ENCODE measurements at places on chromosomes 13 and 19.
A peak's percentile ranks its signal among the peaks of the same experiment; 100 is the strongest.

GRCh38 chr13:31781064-31781463 is 41.7 kb downstream of the RXFP2 start:
- no peaks in the 10 kb centered on the region for H3K27me3 ChIP-seq
- no peak overlapping the region for H3K27ac ChIP-seq
- H3K4me3 ChIP-seq, result no peak overlapping the region
- H3K4me1 ChIP-seq, result no peaks in the 10 kb centered on the region

DNA sequence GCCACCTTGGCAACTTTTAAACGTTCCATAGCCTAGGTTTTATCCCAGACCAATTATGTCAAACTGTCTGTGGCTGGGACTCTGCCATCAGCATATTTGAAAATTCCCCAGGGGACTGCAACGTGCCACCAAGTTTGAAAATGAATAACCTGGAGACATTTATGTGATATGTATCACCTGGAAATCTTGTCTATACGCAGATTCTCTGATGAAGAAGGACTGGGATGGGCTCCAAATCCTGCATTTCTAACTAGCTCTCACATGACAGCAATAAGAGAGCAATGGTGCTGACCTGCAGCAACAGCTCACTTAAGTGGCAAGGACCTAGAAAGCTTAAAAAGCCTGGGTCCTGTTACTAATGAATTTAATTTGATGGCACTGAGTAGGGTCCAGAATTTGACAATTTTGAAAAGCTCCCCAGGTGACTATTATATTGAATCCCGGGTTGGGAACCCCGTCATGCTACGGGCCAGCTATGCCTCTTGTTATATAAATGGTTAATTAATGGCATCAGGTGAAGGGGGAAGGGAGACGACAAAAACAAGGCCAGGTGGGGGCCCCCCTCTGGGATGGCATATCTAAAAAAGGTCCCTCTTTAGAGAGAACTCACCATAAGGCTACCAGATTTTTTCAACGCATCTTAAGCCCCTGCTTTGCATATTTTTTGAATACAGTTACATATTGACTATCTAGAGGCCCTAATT is 213.7 kb downstream of the ZIC5 start:
- DNase-seq, result no peak
- H3K36me3 ChIP-seq, result no peaks in the 10 kb centered on the region
- H3K27ac ChIP-seq, result no peak overlapping the region

- DNase-seq, result no peak
- no peak overlapping the region for H3K4me3 ChIP-seq
- no peaks in the 10 kb centered on the region for H3K27me3 ChIP-seq
- peaks cover 14% of the 10 kb centered on the region for H3K4me1 ChIP-seq
- H3K36me3 ChIP-seq, result no peaks in the 10 kb centered on the region
Observed at GRCh38 chr19:48543121-48543710, 8.8 kb upstream of the SULT2B1 start.

DNA sequence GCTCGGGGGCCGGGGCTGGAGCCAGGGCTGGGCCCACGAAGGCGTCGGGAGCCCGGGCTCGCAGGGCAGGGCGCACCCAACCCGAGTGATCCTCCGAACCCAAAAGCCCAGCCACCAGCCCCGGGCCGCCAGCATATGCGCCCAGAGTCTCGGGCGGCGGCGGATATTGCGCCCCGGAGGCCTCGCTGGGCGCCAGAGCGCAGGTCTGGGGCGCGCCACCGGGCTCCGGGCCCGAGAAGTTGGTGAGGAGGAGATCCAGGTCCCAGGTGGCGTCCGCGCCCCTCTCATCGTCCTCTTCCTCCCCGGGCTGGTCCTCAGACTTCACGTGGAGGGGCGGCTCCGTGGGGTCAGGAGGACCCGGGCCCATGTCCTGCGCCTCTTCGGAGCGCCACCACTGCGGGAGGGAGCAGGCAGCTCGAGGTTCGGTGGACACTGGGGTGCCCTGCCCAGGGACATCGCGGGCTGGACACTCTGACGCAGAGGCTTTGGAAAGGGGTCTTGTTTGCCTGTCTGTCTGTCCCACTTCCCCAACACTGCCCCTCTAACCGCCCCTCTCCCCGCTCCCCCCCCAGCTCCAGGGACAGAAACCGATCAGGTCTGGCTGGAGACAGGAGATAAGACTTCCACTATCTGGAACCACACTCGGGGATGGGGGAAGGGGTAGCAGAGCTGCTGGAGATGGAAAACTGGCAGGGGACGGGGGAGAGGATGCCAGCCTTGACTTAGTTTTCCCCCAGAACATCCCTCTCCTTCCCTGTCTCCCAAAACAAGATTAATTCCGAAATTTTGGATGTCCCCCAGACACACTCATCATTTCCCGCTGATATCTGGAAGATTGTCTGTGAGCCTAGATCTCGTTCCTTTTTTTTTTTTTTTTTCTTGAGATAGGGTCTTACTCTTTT is 1.0 kb downstream of the KLF1 start:
- H3K4me1 ChIP-seq, result peaks cover 16% of the 10 kb centered on the region
- H3K4me3 ChIP-seq, result peak overlapping the region; percentile 52
- no peaks in the 10 kb centered on the region for H3K36me3 ChIP-seq
- peaks cover 35% of the 10 kb centered on the region for H3K27me3 ChIP-seq
- H3K27ac ChIP-seq, result no peak overlapping the region
- DNase-seq, result no peak

DNA sequence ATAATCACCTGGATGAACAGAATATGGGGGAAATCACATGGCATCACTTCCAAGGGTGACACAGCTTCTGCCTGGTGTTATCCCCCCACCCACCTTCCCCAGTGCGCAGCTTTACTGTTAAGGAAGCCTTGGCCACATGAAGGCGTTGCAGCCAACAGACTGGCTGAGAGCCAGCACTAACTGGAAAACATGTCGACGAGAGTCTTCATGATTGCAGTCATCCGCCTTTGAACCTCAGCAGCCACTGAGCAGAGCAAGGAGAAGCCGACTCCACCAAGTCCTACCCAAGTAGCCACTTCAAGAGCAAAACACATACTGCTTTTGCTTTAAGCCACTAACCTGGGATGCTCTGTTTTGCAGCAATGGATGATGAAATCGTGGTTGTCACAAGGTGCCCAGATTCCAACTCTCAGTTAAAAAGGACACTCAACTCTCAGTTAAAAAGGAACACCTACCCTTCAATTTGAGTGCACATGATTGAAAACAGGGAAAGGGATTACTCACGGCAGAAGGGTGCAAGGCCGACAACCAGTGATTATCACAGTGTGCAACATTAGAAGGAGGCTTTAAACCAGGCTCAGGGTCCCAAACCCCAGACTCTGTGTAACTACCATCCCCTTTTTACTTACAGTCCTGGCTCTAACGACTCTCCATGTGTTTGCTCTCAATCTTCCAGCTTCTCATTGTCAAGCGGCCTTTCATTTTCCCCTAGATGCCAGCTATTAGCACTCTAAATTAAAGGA is 149.1 kb downstream of the KLF12 start:
- no peak for DNase-seq
- no peak overlapping the region for H3K4me3 ChIP-seq
- H3K4me1 ChIP-seq, result no peaks in the 10 kb centered on the region
- H3K27ac ChIP-seq, result no peak overlapping the region

DNA sequence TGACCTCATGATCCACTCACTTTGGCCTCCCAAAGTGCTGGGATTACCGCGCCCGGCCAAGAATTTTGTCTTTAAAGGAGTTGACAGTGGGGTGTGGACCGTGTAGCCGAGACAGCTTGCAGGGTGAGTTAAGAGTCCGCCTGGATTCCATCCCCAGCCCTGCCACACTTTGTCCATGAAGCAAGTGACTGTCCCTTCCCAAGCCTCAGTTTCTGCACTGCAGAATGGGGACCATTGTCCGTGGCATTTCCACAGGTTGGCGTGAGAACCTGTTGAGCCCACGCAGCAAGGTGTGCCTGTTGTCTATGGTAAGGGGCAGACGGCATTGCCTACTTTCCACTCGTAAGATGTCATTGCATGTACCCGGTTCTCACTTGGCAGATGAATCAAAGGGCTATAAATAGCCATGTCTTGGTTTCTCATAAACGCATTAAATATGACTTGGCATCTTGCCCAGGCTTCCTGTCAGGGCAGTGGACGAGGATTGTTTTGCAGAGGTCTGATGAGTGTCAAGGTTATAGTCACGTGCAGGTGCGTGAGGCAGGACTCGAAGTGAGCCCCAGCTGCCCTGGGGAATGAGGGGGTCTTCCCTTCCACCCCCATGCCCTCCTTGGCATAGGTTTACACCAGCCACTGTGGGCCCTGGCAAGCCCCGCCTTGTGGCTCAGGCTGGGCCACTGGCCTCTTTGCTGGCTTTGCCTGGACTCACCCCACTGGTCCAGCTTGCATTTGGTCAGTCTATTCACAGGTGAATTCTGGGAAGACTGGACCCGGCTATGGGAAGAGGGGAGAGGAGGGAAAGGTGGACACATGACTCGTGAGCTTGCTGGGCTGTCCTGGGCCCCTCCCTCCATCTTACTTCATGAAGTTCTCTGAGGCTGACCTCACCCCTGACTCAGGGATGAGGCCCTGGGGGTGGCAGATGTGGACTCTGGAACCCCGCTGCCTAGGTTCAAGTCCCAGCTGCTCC is 14.6 kb downstream of the FAM187B start:
- no peaks in the 10 kb centered on the region for H3K36me3 ChIP-seq
- peak overlapping the region; percentile 85 for H3K27ac ChIP-seq
- DNase-seq, result peak; percentile 70
- peak overlapping the region; percentile 28 for H3K4me3 ChIP-seq
- H3K27me3 ChIP-seq, result no peaks in the 10 kb centered on the region

DNA sequence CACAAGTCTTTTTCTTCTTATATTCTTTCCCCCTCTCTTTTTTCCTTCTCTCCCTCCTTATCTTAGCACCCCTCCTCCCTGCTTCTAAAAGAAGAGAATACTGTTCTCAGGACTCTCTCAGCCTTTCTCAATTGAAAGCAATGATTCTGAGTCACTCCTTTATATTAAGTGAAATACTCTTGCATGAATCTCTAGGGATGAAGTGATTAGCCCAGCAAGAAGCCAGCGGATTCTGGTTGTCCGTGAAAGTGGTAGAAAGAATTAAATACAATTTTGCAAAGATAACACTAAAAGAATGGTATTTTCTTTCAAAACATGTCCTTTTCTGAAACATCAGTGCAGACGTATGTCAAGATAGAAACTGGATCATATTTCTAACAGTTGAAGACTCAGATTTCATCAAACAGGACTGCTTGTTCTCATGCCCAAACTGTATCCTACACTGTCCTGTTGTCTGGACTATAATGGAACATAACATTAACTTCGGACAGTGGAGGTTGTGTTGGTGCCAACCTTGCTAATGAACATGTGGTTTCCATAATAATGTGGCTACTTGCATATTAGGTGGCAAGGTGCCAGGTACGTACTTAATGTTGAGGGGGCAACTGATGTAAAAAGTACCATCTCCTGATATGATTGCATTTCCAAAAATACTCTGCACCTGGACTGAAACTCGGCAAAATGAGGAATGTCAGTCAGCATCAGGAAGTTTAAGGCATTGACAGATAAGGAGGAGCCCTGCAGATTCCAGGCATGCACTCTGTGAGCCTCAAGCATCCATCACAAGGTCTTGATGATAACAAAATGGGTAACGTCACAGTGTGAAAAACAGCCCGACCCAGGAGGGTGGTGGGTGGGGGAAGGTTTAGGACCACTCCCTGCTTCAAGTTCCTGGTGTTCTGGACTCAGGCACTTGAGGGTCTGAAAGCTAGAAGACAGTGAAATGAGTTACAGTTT is 357.2 kb downstream of the DLEU7 start:
- no peak for DNase-seq
- H3K27ac ChIP-seq, result no peak overlapping the region
- no peak overlapping the region for H3K4me3 ChIP-seq
- H3K4me1 ChIP-seq, result no peaks in the 10 kb centered on the region

GRCh38 chr19:11451871-11452619 is 16.6 kb downstream of the PRKCSH start:
- peaks cover 25% of the 10 kb centered on the region for H3K36me3 ChIP-seq
- H3K27ac ChIP-seq, result no peak overlapping the region
- no peak overlapping the region for H3K4me3 ChIP-seq
- no peaks in the 10 kb centered on the region for H3K27me3 ChIP-seq

DNA sequence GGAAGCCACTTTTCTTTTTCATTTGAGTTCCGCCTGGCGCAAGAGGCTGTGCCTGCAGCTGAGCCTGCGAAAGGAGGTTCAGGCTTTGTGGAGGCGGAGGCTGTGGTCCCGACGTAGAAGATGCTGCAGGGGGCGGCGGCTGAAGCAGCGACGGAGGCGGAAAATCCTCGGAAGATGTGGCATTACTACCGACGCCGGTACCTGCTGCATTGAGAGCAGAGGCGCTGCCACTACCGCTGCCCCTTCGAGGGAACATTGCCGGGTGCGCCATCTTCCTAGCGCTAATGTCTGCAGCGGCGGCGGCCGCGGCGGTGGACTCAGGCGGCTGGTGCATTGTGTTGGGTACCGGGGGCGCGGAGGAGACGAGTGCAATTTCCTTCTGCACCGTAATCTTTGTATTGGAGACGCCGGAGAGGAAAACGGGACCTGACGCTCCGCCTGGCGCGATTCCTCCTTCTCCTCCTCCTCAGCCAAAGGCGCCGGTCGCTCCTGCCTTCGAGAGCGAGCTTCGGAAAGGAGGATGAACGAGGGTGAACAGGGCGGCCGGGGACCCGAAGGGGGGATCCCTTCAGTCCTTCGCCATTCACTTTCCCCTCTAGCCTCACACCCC is at the start of gene TSC22D1:
Gene TSC22D1, minus strand, starts transcription at position 590 of the 610 bp plus-strand sequence. Its CDS starts 256 bp downstream, at position 334.
- H3K27ac ChIP-seq, result peak within 1 kb of the TSS; percentile 98
- H3K4me1 ChIP-seq, result peaks cover 53% of the 10 kb centered on the region
- no peaks in the 10 kb centered on the region for H3K27me3 ChIP-seq
- no peaks in the 10 kb centered on the region for H3K36me3 ChIP-seq
- DNase-seq, result no peak

DNA sequence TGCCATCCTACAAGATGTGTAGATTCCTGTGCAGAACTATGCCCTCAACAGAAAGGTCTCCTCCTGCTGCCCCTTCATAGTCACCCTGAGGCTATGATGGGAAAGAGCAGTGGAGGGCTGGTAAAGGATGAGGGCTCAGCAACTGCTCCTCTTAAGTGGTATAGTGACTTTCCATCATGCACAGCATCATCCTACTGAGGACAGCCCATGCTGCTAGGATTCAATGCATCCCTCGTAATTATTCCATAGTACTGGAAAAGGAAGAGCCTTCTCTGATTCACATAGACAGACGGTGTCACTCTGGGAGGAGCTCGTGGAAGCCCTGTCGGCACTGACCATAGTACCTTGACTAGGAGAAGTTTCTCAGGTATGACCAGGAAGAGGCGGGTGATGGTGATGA is 47.6 kb upstream of the IRS2 start:
- H3K36me3 ChIP-seq, result no peaks in the 10 kb centered on the region
- no peak overlapping the region for H3K27ac ChIP-seq
- H3K27me3 ChIP-seq, result no peaks in the 10 kb centered on the region
- no peak for DNase-seq
- no peaks in the 10 kb centered on the region for H3K4me1 ChIP-seq

DNA sequence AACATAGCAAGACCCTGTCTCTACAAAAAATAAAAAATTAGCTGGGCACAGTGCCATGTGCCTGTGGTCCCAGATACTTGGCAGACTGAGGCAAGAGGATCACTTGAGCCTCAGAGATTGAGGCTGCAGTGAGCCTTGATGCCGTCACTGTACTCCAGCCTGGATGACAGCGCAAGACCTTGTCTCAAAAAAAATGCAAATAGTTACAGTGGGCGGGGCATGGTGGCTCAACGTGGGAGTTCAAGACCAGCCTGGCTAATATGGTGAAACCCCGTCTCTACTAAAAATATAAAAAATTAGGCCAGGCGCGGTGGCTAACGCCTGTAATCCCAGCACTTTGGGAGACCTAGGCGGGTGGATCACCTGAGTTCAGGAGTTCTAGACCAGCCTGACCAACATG is 8.5 kb downstream of the PGLS start:
- no peak overlapping the region for H3K27ac ChIP-seq
- no peak overlapping the region for H3K4me3 ChIP-seq
- DNase-seq, result no peak
- H3K36me3 ChIP-seq, result peaks cover 17% of the 10 kb centered on the region
- peaks cover 15% of the 10 kb centered on the region for H3K4me1 ChIP-seq
